Type B pancreatic cell (in vitro differentiated cells): ENCODE measurements at places on chromosomes 16 and 17. TPM values are rescaled to one million over a fixed set of nuclear protein-coding genes. Genes with fewer than 3 reads are reported as not detected.
A peak's percentile ranks its signal among the peaks of the same experiment; 100 is the strongest.

TAC4 gene
- total RNA-seq: not detected in 2 replicates

CLDN9 gene
- 0.99 and 3.4 TPM in 2 replicates for total RNA-seq

FA2H gene
- 5.0 and 7.0 TPM in 2 replicates for total RNA-seq

DNA sequence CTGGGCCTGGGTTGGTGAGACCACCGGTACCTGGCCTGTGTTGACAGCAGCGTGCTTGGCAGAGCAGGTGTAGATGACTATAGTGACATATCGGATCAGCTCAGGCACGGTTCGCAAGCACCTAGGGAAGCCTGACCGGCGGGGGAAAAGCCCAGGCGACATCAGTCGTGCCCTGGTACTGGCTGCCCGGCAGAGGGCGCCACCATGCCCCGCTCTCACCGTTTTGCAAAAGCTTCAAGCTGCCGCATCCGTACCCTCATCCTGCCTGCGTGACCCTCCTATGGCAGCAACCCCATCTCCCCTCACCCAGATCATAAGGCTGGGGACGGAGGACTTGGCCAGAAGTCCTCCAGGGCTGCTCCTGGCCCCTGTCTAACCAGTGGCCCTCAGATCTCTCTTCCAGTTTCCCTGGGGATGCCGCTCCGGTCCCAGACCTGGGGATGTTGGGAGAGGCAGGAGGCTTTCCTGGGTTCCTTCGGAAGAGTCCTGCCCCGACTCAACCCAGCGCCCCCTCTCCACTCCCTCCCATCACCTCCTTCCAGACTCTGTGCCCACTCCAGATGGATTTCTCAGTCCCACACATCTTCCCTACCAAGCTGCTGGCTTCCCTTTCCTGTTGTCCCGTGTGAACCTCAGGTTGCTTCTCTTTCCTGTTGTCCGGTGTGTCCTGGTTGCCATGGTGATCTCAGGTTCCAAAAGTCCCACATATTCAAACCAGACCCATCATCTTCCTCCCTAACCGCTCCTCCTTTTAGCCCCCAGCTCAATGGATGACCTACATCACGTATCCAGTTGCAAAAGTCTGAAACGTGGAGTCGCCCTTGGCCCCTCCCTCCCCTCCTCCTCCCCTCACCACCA is 13.7 kb downstream of the ALOX12B start:
- peak; percentile 80 for DNase-seq
- no peaks in the 10 kb centered on the region for H3K36me3 ChIP-seq
- H3K27ac ChIP-seq: no peak overlapping the region
- peaks cover 8% of the 10 kb centered on the region for H3K4me1 ChIP-seq
- peak overlapping the region; percentile 82 for H3K4me3 ChIP-seq

DNA sequence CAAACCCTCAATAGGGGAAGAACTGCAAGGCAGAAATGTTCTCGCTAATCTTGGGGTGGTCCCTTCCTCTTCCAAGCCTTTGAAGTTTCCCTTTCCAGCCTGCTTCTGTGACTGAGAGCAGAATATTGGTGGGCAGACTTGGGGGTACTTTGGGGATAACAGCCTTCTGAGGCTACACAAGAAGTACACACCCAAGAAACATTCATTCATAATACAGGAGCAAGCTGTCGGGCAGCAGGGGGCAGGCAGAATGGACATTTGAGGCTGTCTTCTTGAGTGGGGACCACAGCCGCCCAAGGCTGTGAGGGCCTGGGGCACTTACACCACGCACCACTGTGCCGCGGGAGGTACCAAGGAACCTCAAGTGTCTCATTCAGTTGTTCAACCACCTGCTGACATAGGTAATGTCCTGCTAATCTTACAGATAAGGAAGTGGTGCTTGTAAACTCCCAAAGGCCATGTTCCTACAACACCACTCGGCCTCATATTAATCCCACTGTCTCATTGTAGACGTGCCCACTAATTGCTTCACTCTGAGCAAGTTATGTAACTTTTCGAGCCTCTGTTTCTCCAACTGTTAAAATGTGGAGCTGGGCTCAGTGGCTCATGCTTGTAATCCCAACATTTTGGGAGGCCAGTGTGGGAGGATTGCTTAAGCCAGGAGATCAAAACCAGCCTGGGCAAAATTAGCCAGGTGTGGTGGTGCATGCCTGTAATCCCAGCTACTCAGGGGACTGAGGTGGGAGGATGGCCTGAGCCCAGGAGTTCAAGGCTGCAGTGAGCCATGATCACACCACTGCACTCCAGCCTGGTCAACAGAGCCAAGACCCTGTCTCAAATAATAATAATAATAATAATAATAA is 2.5 kb upstream of the MRPS23 start:
- H3K36me3 ChIP-seq: no peaks in the 10 kb centered on the region
- H3K27me3 ChIP-seq: no peaks in the 10 kb centered on the region
- no peak for DNase-seq
- peaks cover 34% of the 10 kb centered on the region for H3K4me1 ChIP-seq

DNA sequence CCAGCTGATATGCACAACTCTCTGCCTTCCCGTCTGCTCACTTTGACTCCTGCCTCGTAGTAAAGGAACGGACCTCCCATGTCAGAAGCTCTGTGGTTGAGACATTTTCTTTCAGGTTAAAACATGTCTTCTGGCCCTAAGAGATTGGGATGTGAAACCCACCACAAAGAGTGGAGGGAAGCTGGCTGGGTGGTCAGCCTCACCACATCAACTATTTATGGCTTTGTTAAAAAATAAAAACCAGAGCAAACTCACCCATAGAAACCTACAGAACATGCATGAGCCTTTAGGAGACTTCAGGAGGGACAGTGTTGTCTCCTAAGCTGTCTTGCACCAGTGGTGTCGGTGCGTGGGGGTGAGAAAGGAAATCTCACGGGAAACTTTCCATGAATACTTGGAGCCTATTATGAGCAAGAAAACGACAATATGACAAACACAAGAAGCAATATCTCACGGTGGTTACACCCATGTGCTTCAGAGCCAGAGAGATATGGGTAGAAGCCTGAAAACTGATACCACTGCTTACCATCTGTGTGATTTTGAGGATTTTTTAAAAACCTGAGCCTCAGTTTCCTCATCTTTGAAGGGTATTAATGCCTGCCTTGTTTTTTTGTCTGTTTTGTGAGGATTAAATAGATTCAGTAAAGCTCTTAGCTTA is 61.7 kb upstream of the XYLT1 start:
- no peaks in the 10 kb centered on the region for H3K4me1 ChIP-seq
- H3K27ac ChIP-seq: no peak overlapping the region
- no peaks in the 10 kb centered on the region for H3K36me3 ChIP-seq
- peaks cover 19% of the 10 kb centered on the region for H3K27me3 ChIP-seq
- no peak for DNase-seq

- peaks cover 4% of the 10 kb centered on the region for H3K4me1 ChIP-seq
- no peaks in the 10 kb centered on the region for H3K36me3 ChIP-seq
- no peak for DNase-seq
- H3K27me3 ChIP-seq: no peaks in the 10 kb centered on the region
Observed at GRCh38 chr16:46949241-46949892, 24.1 kb downstream of the DNAJA2 start.
